RCC 7860 (cell line): ENCODE measurements at places on chromosomes 1 and 21.

DNA sequence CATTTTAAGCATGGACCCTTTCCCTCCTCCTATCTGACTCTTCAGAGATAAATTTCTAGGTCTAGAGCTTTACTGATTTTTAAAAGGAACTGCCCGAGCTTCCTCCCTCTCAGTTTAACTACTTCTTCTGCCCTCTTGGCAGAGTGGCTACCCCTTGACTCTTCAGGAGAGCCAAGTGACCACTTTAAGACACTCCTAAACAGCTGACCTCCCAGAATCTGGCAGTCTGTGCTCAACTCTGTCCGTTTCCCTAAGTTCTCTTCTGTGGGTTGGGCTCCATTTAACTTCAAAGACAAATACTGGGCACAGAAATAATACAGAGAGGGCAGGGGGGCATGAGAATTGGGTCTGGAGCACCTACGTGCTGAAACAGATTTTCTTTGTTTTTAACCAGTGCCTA lies 196.3 kb upstream of the FOXD3 start:
- DNase-seq, result no peak

DNA sequence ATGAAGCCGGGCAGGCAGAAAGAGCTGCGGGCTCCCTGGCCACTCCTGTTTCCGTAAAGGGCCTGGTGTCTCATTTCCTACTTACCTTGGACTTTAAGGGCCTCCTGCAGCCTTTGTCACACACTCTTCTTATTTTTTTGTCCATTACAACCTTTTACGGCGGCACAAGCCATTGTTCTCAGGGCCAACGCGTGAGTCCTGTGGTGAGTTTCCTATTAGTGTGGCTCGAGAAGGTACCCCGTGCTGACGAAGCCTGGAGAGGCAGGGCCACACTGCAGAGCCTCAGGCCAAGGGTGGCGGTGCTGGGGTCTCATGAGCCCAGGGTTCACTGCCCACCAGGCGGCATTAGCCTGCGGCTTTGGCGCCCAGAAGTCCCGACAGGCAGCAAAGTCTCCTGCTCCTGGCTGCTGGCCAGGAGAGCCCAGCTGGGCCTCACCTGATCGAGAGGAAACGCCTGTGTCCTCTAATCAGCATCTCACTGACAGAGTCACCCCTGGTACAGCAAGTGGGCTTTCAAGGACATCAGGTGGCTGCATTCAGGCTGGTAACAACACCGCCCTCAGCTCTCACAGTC lies 62.0 kb downstream of the SIK1 start:
- no peak for DNase-seq

GRCh38 chr1:212669102-212669501 lies 30.5 kb downstream of the BATF3 start:
- no peak for DNase-seq

- DNase-seq, result no peak
Measured at GRCh38 chr1:40971966-40972365, 7.5 kb upstream of the CTPS1 start.

DNA sequence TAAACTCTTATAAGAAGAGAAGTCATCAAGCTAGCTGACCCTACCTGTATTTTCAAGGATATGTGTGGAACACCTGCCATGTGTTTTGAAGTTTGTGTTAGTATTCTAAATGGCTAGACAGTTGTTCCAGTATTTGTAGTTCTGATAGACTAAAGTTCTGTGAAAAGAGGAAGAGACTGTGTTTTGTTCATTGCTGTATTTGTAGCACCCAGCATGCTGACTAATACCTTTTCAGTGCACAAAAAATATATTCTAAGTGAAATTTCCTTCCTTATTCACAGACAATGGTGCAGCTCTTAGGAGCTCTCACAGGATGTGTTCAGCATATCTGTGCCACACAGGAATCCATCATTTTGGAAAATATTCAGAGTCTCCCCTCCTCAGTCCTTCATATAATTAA lies 8.2 kb upstream of the METTL18 start:
- DNase-seq, result no peak

GRCh38 chr1:22287273-22287672 lies 144.4 kb upstream of the WNT4 start:
- no peak for DNase-seq

GRCh38 chr1:114467491-114467890 lies 43.5 kb downstream of the TRIM33 start:
- no peak for DNase-seq

- no peak for DNase-seq
Measured at GRCh38 chr1:27506703-27507102, 16.7 kb upstream of the WASF2 start.

DNA sequence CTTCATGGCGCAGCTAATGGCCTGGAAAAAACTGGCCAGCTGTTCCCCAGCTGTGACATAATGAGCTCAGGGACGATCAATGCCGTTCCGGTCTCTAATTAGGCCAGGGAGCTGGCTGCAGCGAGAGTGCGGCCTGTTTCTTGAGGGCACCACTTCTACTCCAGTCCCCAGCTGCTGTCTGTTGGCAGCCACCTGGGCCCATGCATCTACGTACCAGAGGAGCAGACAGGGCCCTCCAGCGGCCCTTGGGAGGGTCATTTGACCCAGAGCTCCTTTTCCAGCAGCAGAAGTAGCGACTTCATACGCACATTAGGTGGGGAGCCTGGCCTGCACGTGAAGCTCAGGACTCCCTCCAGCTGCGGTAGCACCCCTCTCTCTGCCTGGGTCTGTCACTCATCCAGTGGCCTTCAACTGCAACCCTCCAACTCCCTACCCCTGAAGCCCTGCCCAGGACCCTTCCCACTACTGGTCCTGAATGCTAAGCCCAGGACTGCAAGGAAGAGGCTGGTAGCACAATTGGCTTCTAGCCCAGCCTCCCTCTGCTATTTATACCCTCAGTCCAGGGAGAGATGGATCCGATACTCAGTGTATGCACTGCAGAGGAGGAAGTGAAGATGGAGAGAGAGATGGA lies 9.1 kb upstream of the GPR61 start:
- DNase-seq, result no peak

- no peak for DNase-seq
Measured at GRCh38 chr1:109938556-109938955, 27.9 kb downstream of the CSF1 start.

DNA sequence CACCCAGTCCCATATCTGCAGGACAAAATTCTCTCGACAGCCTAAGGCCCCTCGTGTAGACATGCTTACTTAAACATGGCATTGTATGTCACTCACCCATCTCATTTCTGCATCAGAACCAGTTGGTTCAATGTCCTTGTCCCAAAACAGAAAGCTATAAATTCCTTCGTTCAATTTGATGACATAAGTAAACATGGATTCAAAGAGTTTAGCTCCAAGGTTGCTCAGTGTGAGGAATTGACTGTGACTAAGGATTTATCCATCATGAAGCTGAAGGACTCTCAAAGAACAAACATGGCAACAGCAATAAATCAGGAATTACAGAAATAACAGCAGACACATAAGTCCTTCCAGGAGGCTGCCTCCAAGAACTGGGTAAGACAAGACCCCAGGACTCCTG lies 237.2 kb downstream of the TOMM20 start:
- no peak for DNase-seq

- peak; percentile 85 for DNase-seq
Measured at GRCh38 chr1:43937179-43937865, 3.7 kb downstream of the ARTN start.
